ENCODE measurements at places on chromosomes 16 and 17.

- no peak for DNase-seq
These were observed 9.9 kb upstream of the NAGS start for GRCh38 chr17:43994272-43995149.

DNA sequence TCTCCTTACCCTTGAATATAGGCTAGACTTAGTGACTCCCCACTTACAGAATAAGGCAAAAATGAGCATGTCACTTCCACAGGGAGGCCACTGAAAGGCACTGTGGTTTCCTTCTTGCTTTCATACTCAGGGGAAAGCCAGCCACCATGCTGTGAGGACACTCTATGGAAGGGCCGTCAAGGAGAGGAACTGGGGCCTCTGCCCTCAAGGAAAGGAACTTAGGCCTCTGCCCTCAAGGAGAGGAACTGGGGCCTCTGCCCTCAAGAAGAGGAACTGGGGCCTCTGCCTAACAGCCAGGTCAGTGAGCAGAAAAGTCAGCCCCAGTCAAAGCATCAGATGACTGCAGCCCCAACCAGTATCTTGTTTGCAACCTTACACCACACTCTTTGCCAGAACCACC, 30.1 kb downstream of the VPS35 start:
- DNase-seq, result no peak

- DNase-seq, result no peak
These were observed 24.0 kb downstream of the NMRAL1 start for GRCh38 chr16:4450430-4450829.

- DNase-seq, result no peak
These were observed 12.3 kb downstream of the RAI1 start for GRCh38 chr17:17693253-17694168.

DNA sequence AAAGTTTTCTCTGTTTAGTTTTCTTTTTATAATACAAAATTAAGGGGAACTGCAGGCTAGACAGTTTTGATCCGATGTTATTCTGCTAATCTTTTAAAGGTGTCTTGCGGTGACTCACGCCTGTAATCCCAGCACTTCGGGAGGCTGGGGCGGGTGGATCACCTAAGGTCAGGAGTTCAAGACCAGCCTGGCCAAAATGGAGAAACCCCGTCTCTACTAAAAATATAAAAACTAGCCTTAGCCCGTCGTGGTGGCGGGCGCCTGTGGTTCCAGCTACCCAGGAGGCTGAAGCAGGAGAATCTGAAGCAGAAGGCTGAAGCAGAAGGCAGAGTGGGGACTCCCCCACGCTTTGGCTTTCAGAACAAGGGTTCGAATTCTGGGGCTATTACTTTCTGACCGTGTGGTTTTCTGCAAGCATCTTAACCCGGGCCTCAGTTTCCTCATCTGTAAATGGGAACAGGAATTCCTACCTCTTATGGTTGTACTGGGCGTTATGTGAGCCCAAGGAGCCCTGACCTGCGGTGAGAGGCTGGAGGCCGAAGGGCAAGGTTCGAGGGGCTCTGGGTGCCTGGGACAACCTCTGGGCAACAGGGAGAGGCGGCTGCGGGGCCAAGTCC, 1.2 kb upstream of the KATNB1 start:
- DNase-seq, result no peak

GRCh38 chr16:48082516-48082915, 73.3 kb downstream of the ABCC12 start:
- DNase-seq, result no peak

DNA sequence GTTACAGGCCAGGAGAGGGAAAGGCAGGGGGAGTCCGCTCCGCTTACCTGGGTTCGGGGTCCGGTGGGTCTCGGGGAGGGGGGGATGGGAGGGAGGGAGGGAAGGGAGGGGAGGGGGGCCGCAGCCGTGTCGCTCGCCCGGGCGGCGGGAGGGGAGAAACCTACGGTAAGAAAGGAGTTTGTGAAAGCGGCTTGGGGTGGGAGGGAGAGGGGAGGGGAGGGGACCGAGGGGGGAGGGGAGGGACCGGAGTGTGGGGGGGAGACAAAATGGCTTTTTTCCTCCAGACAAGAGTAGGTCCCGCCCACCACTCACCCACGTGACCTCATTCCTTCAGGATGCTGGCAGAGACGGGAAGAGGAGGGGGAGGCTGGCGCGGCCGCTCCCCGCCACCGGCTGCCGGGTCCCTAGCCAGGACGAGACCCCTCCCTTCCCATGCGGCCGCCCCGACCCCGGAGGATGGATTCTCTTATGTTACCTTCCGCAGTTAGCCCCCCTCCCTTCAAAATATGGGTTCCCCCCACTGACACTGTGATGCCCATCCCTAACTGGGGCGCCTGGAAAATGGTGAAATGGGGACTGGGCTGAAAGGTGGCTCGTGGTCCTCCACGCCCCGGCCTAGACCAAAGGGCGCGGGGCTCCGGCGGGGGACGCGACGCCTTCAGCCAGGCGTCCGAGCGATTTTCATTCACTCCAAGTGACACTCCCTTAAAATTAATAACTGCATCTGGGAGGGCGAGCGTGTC, at the start of gene PCGF2:
PCGF2 (minus strand) TSS at position 188 of the 743 bp plus-strand sequence. CDS start 7,934 bp downstream, outside the sequence.
- DNase-seq, result peak; percentile 50

DNA sequence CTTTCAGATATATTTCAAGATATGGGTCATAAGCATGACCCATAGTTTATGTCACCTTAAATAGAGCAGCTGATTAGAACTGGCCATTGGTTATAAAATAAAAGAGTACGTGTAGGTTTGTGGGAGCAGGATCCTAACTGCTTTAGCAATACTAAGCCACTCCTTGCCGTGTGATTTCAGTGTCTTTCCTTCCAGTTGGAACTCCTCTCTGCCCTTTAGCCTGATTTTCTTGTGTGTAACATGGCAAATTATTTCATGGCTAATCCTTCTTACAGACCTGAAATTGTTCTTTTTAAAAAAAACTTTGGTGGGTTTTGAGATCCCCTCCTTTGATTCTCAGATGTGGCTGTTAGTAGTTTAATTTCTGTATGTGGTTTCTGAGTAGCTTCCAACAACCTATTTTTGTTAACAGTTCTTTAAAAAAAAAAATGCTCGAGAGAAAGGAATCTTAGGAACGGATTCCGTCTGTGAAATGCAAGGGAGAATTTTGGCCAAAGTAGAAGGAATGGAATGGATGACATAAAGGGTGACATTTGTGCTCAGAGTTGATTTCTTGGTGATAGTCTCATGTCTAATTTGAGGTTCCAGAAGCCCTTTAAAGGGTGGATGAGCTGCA, 39.9 kb downstream of the DHRS7B start:
- DNase-seq, result no peak

GRCh38 chr17:64058621-64059020, 38.2 kb upstream of the ICAM2 start:
- DNase-seq, result no peak

- peak; percentile 17 for DNase-seq
These were observed 42.5 kb downstream of the PLCG2 start for GRCh38 chr16:81821436-81822128.

- DNase-seq, result no peak
These were observed 74.3 kb upstream of the CES5A start for GRCh38 chr16:55949518-55949917.

DNA sequence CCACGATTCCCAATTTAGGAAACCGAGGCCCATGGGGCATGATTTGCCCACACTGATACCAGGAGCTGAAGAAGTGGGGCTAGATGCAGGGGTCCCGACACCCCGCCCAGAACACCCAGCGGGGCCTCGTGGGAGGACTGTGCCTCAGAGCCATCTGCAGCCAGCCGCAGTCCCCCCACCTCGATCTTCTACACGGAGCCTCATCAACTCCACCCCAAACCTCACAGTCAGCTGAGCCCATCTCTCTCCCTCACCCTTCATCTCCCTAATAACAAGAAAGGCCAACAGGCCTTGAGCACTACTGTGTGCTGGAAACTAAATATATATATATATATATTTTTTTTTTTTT, 4.2 kb downstream of the ITGAE start:
- no peak for DNase-seq

- DNase-seq, result no peak
These were observed 419 bp downstream of the GLIS2 start for GRCh38 chr16:4316108-4316863.

- DNase-seq, result no peak
These were observed 155.6 kb downstream of the HS3ST2 start for GRCh38 chr16:22969567-22969966.

DNA sequence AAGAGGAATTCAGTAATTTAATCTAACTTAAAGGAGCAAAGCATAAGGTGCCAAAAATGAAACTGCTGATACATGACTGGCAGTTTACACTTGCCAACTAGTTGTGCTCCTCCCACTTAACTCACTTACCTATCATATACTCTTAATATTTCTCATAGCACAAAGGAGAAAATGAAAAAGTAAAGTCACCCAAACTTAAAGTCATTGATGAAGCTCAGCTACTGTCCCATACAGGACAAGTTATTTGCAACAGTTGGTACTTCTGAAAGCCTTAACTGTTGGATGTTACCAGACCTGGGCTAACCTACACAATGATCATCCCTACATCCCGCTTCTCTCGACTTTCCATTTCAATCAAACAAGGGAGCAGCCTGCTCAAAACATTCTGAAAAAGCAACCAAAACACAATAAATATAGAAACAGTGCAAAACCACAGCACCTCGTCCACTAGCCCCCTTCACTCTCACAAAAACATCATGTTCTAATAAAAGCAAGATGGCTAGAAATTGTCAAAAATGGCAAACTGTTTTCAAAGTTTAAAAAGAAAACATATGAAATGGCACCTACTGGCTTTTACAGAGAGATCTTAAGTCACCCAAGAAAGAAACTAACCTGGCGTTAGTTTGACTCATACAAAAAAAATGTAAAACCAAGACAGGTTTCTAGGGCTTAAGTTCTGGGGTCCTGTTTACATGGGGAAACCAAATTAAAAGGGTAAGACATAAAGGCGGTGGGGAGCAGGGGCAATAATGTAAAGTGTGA, 868 bp downstream of the MED13 start:
- no peak for DNase-seq

GRCh38 chr17:19331134-19331533, 31.4 kb downstream of the B9D1 start:
- peak; percentile 67 for DNase-seq

GRCh38 chr17:21843318-21843865, 151.1 kb downstream of the KCNJ18 start:
- no peak for DNase-seq

GRCh38 chr16:16791051-16791450, 412.1 kb downstream of the NPIPA7 start:
- DNase-seq, result no peak

- DNase-seq, result no peak
These were observed 1.4 kb downstream of the SETD6 start for GRCh38 chr16:58516768-58517107.

GRCh38 chr17:27649929-27650328, 18.9 kb downstream of the LGALS9 start:
- no peak for DNase-seq

- no peak for DNase-seq
These were observed 52.1 kb upstream of the FOXF1 start for GRCh38 chr16:86458149-86458777.

DNA sequence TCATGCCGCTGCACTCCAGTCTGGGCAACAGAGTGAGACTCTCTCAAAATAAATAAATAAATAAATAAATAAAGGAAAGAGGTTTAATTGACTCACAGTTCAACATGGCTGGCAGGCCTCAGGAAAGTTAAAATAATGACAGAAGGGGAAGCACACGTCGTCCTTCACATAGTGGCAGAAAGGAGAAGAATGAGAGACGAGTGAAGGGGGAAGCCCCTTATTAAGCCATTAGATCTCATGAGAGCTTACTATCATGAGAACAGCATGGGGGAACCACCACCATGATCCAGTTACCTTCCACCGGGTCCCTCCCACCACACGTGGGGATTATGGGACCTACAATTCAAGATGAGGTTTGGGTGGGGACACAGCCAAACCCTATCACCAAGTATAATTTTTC, 54.5 kb downstream of the PAFAH1B1 start:
- no peak for DNase-seq

- DNase-seq, result no peak
These were observed 177.2 kb downstream of the CDH8 start for GRCh38 chr16:61858988-61859387.

- DNase-seq, result no peak
These were observed 267.8 kb downstream of the CA10 start for GRCh38 chr17:51890710-51891109.

- DNase-seq, result no peak
These were observed 110.6 kb upstream of the PLCG2 start for GRCh38 chr16:81668243-81669097.

DNA sequence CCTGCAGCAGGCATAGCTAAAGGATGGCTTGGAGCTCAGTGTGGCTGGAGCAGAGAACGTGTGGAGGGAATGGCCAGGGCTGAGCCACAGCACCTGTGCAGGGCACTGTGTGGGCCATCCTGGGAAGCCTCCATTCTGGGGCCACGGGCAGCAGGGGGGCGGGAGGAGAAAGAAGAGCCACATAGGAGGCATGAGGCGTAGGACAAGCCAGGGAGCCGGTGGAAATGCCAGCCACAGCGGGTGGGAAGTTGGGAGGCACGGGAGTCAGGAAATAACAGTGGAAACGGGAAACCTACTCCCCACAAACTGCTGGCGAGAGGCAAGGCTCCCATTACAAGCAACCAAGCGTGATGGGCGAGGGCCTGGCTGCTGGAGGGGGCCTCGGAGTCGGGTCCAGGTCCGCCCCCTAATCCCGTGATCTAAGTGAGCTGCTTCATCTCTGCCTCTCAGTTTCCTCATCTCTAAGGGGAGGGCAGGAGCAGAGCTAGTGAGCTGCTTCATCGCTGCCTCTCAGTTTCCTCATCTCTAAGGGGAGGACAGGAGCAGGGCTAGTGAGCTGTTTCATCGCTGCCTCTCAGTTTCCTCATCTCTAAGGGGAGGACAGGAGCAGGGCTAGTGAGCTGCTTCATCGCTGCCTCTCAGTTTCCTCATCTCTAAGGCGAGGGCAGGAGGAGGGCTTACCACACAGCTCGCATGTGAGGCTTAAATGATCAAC, 104.9 kb downstream of the ADCY9 start:
- no peak for DNase-seq

GRCh38 chr16:72475688-72476087, 303.7 kb upstream of the PMFBP1 start:
- DNase-seq, result no peak

GRCh38 chr17:76735586-76736348, 1.4 kb downstream of the SRSF2 start:
- DNase-seq, result no peak

DNA sequence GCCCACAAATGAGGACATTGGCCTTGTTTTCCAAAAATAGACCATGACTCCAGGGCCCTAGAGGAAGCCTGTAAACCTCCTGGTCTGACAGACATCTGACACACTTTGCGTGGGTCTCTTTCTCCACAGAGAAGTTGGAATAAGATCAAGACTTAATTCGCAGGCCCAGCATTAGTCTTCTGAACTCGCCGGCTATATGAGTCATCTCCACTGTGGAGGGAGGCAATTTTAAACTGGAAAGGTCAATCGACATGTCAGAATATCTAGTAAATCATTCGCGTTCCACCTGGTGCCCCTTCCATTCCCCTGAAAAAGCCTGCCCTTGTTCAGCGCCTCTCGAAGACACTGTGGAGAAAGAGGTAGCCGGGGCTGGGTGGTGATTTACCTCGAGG, 140.1 kb downstream of the CLEC16A start:
- no peak for DNase-seq

GRCh38 chr16:50213939-50214519, 52.3 kb upstream of the ADCY7 start:
- DNase-seq, result no peak

GRCh38 chr16:89737341-89738071, 16.2 kb downstream of the ZNF276 start:
- DNase-seq, result no peak

- DNase-seq, result no peak
These were observed 32.0 kb upstream of the DNAH17 start for GRCh38 chr17:78609191-78609641.

All from non-pigmented ciliary epithelial cell (primary cell).